T-cell (primary cell): ENCODE measurements at places on chromosomes 13 and 19. TPM values are rescaled to one million over a fixed set of nuclear protein-coding genes. Genes with fewer than 3 reads are reported as not detected.

CGB7 gene
- not detected for total RNA-seq

CLEC4G gene
- total RNA-seq, result not detected

GRCh38 chr13:89238496-89238895 lies 1567.3 kb downstream of the SLITRK5 start:
- DNase-seq, result no peak

DNA sequence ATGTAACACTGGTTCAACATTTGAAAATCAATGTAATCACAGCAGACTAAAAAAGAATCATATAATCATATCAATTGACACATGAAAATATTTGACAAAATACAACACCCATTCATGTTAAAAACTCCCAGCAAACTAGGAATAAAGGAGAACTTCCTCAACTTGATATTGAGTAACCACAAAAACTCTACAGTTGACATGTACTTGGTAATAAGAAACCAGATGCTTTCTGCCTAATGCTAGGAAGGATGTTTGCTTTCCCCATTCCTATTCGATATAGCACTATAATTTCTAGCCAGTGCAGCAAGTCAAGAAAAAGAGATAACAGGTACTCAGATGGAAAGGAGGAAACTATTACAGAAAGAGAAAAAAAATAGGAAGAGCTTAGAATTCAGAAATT lies 26.9 kb downstream of the UFM1 start:
- no peak for DNase-seq

NCCRP1 gene
- total RNA-seq, result 0.41 TPM

DNA sequence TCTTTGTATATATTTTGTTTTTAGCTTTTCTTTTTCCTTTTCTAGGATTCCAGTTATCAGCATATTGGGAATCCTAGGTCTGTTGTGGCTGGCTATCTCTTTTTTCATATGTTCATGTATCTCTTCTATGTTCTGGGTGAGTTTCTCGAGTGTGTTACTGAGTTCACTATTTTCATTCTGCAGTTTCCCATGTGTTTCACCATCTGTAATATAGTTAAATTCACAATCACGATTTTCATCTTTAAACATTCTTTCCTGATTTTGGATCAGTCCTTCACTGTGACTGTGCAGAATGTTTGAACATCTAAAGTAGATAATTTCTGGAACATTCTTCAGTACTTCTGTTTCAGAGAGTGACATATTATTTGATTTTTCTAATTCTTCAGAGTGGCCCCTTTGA lies 862.1 kb downstream of the OLFM4 start:
- DNase-seq, result no peak

DNA sequence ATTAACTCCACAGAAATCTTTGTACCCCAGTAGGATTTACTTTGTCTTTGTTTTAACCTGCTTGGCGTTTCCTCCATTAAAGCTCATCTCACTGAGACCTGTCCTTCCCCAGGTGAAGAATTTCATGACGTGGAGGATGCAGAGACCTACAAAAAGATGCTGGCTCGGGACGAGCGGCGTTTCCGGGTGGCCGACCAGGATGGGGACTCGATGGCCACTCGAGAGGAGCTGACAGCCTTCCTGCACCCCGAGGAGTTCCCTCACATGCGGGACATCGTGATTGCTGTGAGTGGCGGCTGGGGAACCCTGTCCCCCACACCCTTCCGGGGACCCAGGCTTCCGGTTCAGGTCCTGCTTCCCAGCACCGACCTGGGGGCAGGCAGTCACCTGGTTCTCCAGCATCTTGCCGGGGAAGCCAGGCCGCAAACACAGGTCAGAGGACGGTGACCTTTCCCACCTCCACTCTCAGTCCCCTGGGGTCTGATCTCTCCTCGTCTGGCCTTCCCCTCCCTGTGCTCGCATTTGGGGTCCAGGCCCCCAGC lies 9.2 kb downstream of the RCN3 start:
- no peak for DNase-seq

DNA sequence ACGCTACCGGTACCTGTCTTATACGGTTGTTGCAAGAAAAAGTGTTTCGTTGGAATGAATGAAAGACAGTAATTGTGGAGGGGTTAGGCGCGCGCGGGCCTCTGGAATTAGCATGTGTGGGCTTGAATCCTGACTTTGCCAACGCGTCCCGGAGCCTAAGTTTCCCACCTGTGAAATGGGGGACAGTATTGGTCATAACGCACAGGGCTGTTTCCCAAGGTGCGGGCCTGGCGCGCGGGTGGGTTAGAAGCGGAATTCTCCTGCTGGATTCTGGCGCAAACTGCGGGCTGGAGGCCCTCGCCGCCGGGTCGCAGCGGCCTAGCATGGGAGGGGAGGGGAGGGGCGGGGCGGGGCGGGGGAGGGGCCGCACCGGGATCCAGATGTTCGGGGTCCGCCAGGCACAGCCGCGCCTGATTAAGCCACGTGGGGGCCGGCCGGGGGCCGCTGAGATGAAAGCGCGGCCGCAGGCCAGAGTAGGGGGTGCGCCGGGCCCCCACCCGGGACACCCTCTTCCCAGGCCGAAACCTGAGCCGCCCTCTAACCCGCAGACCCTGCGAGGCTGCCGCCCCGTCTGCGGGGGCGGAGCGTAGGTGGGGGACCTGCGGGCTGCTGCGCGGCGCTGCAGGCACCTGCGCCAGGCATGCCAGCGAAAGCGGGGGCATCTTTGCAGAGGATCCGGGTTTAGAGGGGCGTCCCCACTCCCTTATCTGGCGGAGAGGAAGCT lies 1.2 kb upstream of the TMEM59L start:
- DNase-seq, result no peak

IL4I1 gene
- 2.0 TPM for total RNA-seq

DNA sequence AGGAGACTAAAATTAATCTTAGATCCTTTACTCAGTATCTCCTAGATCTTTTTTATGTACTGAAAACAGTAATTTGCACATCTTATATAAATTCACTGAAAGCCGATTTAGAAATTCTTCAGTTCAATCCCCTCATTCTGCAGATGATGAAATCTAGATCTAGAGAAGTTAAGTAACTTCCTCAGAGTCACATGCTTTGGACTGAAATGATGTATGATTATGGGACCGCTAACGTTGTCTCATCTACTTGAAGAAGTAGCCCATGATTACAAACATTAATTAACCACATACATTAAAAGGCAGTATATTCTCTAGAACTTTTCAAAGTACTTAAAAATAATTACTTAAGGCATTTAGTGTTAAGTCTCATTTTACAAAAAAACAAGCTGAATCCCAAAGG lies 37.8 kb downstream of the ELF1 start:
- DNase-seq, result no peak

NOVA2 gene
- not detected for total RNA-seq

DNA sequence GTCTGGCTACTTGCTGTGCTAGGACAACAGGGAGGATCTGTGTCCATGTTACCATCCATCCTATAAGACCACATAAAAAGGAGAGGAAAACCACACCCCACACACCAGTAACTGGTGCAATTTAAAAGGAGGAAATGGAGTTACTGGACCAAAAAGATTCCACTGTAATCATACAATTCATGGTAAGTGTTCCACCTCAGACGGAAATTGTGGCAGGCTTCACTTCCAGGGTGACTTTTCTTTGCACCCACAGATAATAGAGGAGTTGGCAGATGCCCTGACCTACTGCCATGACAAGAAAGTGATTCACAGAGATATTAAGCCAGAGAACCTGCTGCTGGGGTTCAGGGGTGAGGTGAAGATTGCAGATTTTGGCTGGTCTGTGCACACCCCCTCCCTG lies 2.4 kb downstream of the AURKC start:
- no peak for DNase-seq

PRSS57 gene
- 0.86 TPM for total RNA-seq

PINLYP gene
- 0.60 TPM for total RNA-seq

- no peak for DNase-seq
Measured at GRCh38 chr13:44876782-44877324, 112.4 kb downstream of the NUFIP1 start.

- DNase-seq, result no peak
Measured at GRCh38 chr13:58187881-58188280, 556.3 kb downstream of the PCDH17 start.

FGF22 gene
- total RNA-seq, result 0.35 TPM

ZNF700 gene
- 17.2 TPM for total RNA-seq

RASGRP4 gene
- 0.09 TPM for total RNA-seq

GRCh38 chr13:36146511-36147269 lies 15.5 kb upstream of the DCLK1 start:
- no peak for DNase-seq

OR7A5 gene
- total RNA-seq, result not detected

C19orf67 gene
- 0.58 TPM for total RNA-seq

SIGLEC14 gene
- 0.68 TPM for total RNA-seq

GRCh38 chr19:16301999-16302694 lies 22.5 kb upstream of the KLF2 start:
- no peak for DNase-seq

- DNase-seq, result no peak
Measured at GRCh38 chr13:27792393-27793218, at the start of gene GSX1. GSX1 (plus strand) TSS chr13:27792483; CDS start chr13:27792691, 208 bp downstream.

DNA sequence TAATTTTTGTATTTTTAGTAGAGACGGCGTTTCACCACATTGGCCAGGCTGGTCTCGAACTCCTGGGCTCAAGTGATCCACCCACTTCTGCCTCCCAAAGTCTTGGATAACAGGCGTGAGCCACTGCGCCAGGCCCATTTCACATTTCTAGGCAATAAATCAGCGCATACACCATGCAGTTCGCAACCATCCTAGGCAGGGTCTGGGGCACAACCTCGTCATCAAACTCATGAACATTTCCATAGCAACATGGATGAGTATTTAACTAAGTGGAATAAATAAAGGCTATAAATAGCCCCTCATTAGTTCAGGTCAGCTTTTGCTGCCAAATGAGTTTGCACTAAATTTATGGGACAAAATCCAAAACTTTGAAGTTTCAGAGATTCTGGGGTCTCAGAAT lies 8.2 kb downstream of the MEIS3 start:
- DNase-seq, result no peak

DNA sequence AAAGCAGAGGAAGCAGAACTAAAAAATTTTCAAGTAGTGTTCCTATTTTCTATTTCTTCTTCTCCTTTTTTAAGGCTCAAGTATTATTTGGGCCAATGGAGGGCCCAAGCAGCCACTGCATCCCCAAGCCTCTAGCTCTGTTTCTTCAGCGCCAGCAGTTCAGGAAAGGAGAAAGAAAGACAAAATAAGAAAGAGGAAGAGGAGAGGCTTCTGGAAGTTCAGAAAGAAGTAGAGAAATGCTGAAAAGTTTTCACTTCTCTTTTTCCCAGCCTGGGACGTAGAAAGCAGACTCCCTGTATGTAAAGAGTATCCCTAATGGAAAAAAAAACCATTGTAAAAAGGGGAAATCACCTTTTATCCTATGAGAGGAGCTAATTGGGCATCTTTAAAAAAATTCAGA lies 165.5 kb upstream of the KLF12 start:
- no peak for DNase-seq

APBA3 gene
- 57.3 TPM for total RNA-seq

PCDH9 gene
- 0.42 TPM for total RNA-seq

DNA sequence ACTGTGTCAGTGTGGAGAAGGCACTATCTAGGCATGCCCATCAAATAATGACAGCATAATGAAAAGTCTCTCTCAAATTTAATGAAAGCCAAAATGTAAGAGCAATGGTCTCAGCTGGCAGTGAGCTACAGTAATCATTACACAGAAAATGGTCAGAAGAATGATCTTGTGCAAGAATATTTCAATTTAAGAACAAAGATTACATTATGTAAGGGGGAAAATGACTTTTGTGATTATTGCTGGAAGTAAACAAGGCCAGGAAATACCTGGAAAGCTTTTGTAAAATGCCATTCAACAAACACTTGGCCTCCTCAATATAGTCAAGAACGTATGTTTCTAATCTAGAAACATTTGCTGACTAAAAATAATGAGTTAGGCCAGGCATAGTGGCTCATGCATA lies 89.1 kb downstream of the CAB39L start:
- DNase-seq, result no peak

DNA sequence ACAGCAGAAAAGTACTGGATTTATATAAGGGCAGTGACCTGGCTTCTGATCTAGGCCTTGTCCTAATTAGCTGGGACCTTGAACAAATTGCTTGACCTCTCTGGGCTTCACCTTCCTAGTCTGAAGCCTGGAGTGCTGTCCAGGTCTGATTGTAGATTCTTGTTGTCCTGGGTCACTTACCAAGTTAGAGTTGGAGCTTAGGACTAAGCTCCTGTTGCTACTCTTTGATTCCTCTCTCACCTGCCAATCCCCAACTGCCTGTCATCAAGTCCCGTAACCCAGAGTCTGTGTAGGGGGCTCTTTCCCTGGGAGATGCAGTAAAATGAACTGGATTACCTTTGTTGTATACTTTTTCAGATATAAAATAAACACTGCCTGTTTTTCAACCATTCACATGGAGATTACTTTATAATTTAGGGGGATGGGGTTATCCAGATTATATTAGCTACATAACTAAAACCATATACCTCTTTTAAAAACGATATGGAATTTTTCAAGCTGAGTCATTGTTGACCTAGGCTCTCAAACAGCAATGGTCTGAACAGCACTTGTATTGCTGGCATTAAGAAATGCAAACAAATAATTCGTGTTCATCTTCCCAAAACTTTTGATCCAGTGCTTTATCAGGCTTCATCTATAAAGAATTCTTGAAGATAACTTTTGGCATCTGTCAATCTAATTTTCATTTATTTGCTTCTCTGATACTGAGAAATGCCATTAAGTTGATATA lies 5.8 kb downstream of the ARHGAP35 start:
- DNase-seq, result no peak

- no peak for DNase-seq
Measured at GRCh38 chr19:10205636-10206035, 10.9 kb upstream of the DNMT1 start.

GRCh38 chr13:29453617-29454011 lies 141.9 kb downstream of the SLC7A1 start:
- no peak for DNase-seq

GRCh38 chr19:2059422-2060201 lies 8.6 kb upstream of the MKNK2 start:
- no peak for DNase-seq

DNA sequence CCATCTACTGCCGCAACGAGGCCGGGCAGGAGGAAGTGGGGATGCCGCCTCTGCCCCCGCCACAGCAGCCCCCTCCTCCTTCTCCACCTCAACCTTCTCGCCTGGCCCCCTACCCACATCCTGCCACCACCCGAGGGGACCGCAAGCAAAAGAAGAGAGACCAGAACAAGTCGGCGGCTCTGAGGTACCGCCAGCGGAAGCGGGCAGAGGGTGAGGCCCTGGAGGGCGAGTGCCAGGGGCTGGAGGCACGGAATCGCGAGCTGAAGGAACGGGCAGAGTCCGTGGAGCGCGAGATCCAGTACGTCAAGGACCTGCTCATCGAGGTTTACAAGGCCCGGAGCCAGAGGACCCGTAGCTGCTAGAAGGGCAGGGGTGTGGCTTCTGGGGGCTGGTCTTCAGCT lies 3.4 kb upstream of the NUP62 start:
- peak; percentile 28 for DNase-seq

DNA sequence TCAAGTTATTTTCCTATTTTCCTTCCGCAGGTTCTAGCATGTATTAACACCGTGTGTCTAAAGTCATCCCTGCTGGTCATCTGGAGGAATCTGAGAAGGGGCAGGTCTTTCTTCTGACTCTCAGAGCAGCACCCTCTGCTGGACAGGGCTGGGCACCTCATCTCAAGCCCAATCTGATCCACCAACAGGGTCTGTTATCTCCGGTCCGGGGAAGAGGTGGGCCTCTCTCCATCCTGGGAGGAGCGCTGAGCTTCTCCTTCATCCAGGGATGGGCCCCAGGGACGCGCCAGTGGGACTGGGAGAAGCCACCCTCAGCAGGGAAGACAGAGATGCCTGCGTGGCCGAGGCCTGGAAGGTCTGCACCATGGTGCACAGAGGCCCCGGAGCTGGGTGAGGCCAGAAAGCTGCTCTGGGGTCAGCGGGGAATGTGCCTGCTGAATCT lies 26.0 kb upstream of the ZNF331 start:
- DNase-seq, result peak; percentile 26
